ENCODE measurements at places on chromosomes 4 and X. TPM values are rescaled to one million over a fixed set of nuclear protein-coding genes. Genes with fewer than 3 reads are reported as not detected.

SYNPO2 gene
- total RNA-seq, result under 0.01 TPM

SLC16A2 gene
- total RNA-seq, result 3.4 TPM

SMC1A gene
- total RNA-seq, result 14.1 TPM

ARX gene
- not detected for total RNA-seq

HMGB3 gene
- 9.6 TPM for total RNA-seq

FGG gene
- not detected for total RNA-seq

UGT2A3 gene
- not detected for total RNA-seq

ENPP6 gene
- total RNA-seq, result not detected

PAGE4 gene
- total RNA-seq, result not detected

GJB1 gene
- 60.3 TPM for total RNA-seq

ZXDA gene
- total RNA-seq, result 3.8 TPM

CCNA2 gene
- total RNA-seq, result 32.7 TPM

CCKAR gene
- total RNA-seq, result not detected

EFHC2 gene
- 0.77 TPM for total RNA-seq

PNMA5 gene
- not detected for total RNA-seq

F11 gene
- not detected for total RNA-seq

ARMCX4 gene
- 2.0 TPM for total RNA-seq

SLC35A2 gene
- 15.3 TPM for total RNA-seq

OPN1MW gene
- not detected for total RNA-seq

CHM gene
- total RNA-seq, result 33.0 TPM

NPFFR2 gene
- total RNA-seq, result 1.1 TPM

NUP62CL gene
- 0.34 TPM for total RNA-seq

GRID2 gene
- not detected for total RNA-seq

WNK3 gene
- 4.9 TPM for total RNA-seq

HTRA3 gene
- total RNA-seq, result 0.67 TPM

Measured in melanocyte of skin (primary cell).